ENCODE measurements at places on chromosomes 12 and 14. TPM values are rescaled to one million over a fixed set of nuclear protein-coding genes. Genes with fewer than 3 reads are reported as not detected.

Gene ARHGAP9
- total RNA-seq, result 148 TPM

DNA sequence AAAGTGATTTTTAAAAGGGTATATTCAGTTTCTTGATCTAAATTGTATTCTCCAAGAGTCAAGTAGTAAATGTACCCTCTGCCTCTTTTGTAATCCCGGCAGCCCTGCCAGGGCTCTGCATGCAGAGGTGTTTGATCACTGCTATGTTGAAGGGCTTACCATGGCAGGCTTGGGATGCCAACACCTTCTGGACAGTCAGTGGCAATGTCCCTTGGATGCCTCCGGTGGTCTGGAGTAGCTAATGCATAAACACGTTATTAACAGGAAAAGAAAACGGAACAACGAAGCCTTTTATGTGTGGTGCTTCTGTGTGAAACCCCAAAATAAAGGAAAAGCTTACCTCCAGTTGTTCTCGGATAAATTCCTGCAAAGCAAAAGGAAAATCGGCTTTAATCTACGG is 19.9 kb downstream of the EIF2B2 start:
- H3K4me3 ChIP-seq, result no peak overlapping the region
- H3K27me3 ChIP-seq, result no peaks in the 10 kb centered on the region
- no peak overlapping the region for H3K27ac ChIP-seq
- H3K4me1 ChIP-seq, result no peaks in the 10 kb centered on the region
- DNase-seq, result no peak
- no peaks in the 10 kb centered on the region for H3K36me3 ChIP-seq

DNA sequence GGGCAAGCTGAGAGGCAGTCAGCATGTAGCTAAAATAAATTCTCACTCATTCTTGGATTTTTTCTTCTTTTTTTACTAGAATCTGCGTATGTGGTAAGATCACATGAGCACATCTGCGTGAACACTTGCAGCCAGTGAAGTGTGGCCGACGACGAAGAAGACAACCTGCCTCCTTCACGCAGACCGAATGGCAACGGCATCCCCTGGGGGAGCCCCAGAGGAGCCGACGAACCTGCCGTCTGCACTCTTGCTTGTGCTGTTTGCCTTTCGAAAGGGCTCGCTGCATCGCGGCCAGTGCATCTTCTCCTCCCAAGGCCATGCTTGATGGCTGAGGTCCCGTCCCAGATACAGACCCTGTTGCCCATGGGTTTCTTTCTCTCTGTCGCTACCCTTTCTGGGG is 113.8 kb downstream of the KCNK10 start:
- no peaks in the 10 kb centered on the region for H3K4me1 ChIP-seq
- H3K36me3 ChIP-seq, result no peaks in the 10 kb centered on the region
- H3K27me3 ChIP-seq, result peaks cover 18% of the 10 kb centered on the region
- no peak overlapping the region for H3K27ac ChIP-seq
- no peak overlapping the region for H3K4me3 ChIP-seq
- no peak for DNase-seq

GRCh38 chr14:47785058-47785457 is 109.7 kb upstream of the MDGA2 start:
- no peaks in the 10 kb centered on the region for H3K27me3 ChIP-seq
- no peaks in the 10 kb centered on the region for H3K36me3 ChIP-seq
- no peak overlapping the region for H3K4me3 ChIP-seq
- no peak for DNase-seq

- peaks cover 97% of the 10 kb centered on the region for H3K4me1 ChIP-seq
- no peak for DNase-seq
- no peaks in the 10 kb centered on the region for H3K27me3 ChIP-seq
- no peaks in the 10 kb centered on the region for H3K36me3 ChIP-seq
Measured at GRCh38 chr12:120886199-120887018, 17.7 kb downstream of the SPPL3 start.

GRCh38 chr12:59431266-59431665 is 164.6 kb upstream of the SLC16A7 start:
- no peak overlapping the region for H3K4me3 ChIP-seq
- H3K27ac ChIP-seq, result no peak overlapping the region
- no peaks in the 10 kb centered on the region for H3K4me1 ChIP-seq
- no peaks in the 10 kb centered on the region for H3K36me3 ChIP-seq

Data from spleen (tissue), 13 donors.